ENCODE measurements at places on chromosomes 7 and 10.

GRCh38 chr7:38907766-38908165 lies 1.2 kb downstream of the VPS41 start:
- DNase-seq, result no peak

DNA sequence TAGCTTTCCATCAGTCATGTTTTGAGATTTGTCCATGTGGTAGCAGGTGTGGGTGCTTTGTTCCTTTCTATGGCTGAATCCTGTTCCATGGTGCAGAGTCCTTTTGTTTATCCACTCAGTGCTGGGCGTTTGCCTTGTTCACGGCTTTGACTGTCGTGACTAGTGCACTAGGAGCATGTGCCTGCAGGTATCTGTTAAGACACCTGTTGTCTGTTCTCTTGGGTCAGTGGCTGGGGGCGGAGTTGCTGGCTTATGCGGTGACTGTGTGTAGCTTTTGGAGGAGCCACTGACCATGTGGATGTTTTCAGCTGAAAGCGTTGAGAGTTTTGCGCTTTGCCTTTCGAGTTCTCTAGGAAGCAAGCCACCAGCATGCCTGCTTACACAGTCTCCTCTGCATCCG lies 573.1 kb upstream of the FOXK1 start:
- DNase-seq, result no peak

GRCh38 chr7:155336812-155337602 lies 39.3 kb downstream of the INSIG1 start:
- DNase-seq, result no peak

GRCh38 chr7:80236681-80237080 lies 102.0 kb downstream of the GNAI1 start:
- no peak for DNase-seq

GRCh38 chr7:148286150-148286549 lies 304.4 kb upstream of the C7orf33 start:
- DNase-seq, result no peak

DNA sequence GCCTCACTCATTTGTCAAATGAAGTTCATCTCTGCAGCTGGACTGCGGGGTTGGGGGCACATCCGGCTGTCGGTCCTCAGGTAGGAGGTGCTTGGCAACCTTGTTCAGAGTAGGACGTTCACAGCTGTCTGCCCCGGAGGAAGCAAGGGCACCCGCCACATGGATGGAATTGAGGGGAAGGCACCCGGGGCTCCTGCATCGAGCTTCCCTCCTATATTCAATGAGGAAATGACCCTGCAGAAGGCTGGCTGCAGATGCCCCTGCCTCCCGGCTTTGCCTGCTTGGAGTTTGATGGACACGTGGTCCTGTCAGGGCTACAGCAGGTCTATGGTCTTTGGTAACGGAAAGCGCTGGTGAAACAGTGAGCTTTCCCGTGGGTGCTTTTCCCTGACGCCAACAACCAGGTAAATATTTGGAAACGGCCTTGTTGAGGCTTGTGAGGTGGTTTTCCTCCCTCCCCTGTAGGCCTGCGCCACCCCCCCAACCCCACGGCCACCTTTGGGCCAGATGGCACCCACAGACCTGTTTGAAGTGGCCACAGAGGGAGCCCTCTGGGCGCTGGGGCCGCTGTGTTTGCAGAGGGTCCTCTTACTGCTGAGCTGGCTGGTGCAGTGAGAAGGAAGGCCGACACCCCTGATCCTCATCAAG lies 32.9 kb downstream of the HTRA1 start:
- no peak for DNase-seq

DNA sequence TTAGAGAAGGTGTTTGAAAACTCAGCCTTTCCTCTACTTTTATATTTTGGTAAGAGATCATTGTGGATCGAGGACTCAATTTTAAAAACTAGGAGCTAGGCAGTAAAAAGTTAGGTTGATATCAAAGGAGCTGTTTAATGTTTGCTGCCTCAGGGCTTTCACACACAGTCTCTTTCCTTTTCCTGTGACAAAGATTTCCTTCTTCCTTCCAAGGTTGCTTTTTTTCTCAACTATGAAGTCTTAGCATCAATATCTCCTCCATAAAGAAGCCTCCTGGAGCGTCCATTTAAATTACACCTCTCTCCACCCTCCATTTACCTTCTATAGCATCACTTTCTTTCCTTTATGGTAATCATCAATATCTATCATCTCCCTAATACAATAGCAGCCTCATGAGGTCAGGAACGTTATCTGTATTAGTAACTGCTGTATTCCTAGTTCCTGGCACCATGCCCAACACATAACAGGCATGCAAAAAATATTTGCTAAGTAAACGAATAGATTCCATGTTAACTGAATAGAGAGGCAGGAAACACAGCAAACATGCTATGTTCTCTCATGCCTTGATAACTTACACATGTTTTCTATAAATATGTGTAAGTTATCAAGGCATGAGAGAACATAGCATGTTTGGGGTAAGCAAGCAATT lies 48.5 kb downstream of the GNAT3 start:
- DNase-seq, result no peak

DNA sequence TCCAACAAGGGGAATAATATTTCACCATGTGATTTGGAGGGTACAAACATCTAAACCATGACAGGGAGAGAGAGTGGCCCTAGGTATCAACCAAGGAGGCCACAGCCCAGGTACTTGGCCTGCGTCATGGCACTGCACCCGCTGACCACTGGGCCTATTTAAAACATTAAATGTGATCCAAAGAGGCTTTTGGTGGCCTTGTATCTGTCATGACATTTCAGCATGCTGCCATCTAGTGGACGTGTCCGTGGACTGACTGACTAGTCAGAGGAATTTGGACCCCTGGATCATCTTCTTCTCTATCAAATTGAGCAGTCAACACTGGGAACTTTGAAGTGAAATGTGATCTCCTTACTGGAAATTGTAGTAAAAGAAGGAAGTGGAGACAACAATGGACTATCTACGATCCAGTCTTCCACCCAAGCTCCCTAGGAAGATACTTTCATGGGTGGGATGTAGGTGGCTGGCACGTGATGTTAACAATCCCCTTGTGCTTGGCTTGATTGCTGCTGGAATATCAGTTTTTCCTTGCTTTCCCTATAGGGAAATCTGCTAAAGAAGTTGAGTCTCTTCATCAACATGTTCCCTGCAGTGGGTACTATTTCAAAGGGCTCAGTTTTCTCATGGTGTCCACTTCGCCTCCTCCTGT lies 24.6 kb upstream of the ITGA8 start:
- no peak for DNase-seq

GRCh38 chr10:132779549-132780294 lies 6.2 kb downstream of the NKX6-2 start:
- DNase-seq, result no peak

DNA sequence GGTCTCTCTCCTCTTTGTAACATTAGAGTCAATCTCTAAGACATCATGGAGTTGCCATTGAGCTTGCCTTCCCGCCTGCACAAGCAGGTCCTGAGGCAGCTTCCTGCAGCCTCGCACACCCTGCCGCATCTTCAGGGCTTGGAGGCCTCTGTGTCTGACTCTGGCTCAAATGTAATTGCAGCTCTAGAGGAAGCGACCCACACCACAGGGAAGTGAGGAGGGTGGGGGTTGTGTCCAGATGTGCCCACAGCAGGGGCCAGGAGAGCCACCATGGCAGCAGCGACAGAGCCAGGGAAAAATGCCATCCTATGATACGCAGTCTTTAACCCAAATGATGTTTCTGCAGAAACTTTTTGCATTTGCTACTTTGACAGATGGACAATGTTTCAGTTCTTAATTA lies 216.0 kb upstream of the ZNF32 start:
- no peak for DNase-seq

- no peak for DNase-seq
Observed at GRCh38 chr10:110496553-110497437, 912 bp upstream of the DUSP5 start.

GRCh38 chr10:97876402-97876801 lies 26.8 kb downstream of the GOLGA7B start:
- DNase-seq, result no peak

- no peak for DNase-seq
Observed at GRCh38 chr7:98276241-98276761, 5.2 kb upstream of the BRI3 start.

- no peak for DNase-seq
Observed at GRCh38 chr10:51694086-51694768, 5.2 kb downstream of the CSTF2T start.

GRCh38 chr10:124075231-124075955 lies 18.0 kb downstream of the CHST15 start:
- DNase-seq, result no peak

- no peak for DNase-seq
Observed at GRCh38 chr7:44320794-44321371, 4.5 kb downstream of the CAMK2B start.
